Activated naive CD8-positive, alpha-beta T cell treated with anti-CD3 and anti-CD28 coated beads, Interleukin-2, amount 10 ng/mL, durations not matched to agents 7 days and 5 days (primary cell): ENCODE measurements at places on chromosomes 4 and X. TPM values are rescaled to one million over a fixed set of nuclear protein-coding genes. Genes with fewer than 3 reads are reported as not detected.

DNA sequence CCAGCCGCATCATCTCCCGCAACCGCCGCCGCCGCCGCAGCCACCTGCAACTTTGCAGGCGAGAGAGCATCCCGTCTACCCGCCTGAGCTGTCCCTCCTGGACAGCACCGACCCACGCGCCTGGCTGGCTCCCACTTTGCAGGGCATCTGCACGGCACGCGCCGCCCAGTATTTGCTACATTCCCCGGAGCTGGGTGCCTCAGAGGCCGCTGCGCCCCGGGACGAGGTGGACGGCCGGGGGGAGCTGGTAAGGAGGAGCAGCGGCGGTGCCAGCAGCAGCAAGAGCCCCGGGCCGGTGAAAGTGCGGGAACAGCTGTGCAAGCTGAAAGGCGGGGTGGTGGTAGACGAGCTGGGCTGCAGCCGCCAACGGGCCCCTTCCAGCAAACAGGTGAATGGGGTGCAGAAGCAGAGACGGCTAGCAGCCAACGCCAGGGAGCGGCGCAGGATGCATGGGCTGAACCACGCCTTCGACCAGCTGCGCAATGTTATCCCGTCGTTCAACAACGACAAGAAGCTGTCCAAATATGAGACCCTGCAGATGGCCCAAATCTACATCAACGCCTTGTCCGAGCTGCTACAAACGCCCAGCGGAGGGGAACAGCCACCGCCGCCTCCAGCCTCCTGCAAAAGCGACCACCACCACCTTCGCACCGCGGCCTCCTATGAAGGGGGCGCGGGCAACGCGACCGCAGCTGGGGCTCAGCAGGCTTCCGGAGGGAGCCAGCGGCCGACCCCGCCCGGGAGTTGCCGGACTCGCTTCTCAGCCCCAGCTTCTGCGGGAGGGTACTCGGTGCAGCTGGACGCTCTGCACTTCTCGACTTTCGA is 654 bp downstream of the ATOH1 start:
- no peaks in the 10 kb centered on the region for H3K36me3 ChIP-seq
- peak; percentile 40 for DNase-seq
- H3K27ac ChIP-seq = no peak overlapping the region
- peaks cover 74% of the 10 kb centered on the region for H3K27me3 ChIP-seq
- no peak overlapping the region for H3K4me3 ChIP-seq

DNA sequence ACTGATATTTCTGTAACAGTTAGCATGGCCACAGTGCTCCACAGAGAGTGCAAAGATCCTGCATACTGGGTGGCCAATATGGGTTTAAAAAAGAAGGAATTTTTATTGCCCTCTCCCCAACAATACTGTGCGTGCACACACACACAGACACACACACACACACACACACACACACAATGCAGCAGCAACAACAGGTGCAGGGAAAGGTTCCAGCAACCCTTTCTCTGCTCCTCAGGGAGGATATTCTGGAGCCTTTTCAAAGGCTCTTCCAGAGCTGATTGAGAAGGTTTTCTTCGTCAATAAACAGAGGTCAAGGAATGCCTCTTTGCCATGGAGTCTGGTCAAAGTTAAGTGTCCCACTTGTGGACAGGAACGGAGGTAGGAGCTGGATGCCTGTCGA is 84.8 kb upstream of the ZFP42 start:
- DNase-seq = no peak
- H3K27me3 ChIP-seq = no peaks in the 10 kb centered on the region
- H3K36me3 ChIP-seq = no peaks in the 10 kb centered on the region

Gene HSD17B13
- total RNA-seq = 0.44 TPM

Gene ARMCX1
- 0.72 TPM for total RNA-seq

Gene GLRA2
- not detected for total RNA-seq

Gene ABHD18
- total RNA-seq = 27.4 TPM
